ENCODE measurements at places on chromosomes 3 and 15. TPM values are rescaled to one million over a fixed set of nuclear protein-coding genes. Genes with fewer than 3 reads are reported as not detected.

DISP2 gene
- 0.20 TPM for total RNA-seq

CCPG1 gene
- 11.0 TPM for total RNA-seq

LRTM1 gene
- total RNA-seq: not detected

SLC12A1 gene
- not detected for total RNA-seq

ROBO1 gene
- 8.6 TPM for total RNA-seq

DNA sequence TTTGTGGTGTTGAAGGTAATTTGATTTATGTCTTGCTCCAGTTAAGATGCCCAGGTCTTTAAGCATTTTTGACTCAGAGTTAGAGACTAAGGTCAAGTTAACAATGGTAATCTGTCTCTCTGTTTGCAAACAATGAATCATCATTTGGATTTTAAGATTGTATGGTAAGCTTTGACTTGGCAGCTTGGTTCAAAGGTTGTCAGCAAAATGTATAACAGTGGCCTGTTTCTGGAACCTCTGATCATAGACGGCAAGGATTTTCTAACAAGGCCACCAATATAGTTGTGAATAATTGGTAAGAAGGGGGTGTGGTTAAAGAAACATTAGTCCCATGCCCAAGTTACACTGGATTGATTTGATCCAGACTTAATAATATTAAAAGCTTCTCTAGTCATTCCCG is 775.2 kb upstream of the GOLIM4 start:
- no peaks in the 10 kb centered on the region for H3K36me3 ChIP-seq
- DNase-seq: no peak
- H3K27ac ChIP-seq: no peak overlapping the region

- no peaks in the 10 kb centered on the region for H3K4me1 ChIP-seq
- no peaks in the 10 kb centered on the region for H3K27me3 ChIP-seq
Observed at GRCh38 chr3:160851629-160852210, 95.7 kb downstream of the PPM1L start.

DNA sequence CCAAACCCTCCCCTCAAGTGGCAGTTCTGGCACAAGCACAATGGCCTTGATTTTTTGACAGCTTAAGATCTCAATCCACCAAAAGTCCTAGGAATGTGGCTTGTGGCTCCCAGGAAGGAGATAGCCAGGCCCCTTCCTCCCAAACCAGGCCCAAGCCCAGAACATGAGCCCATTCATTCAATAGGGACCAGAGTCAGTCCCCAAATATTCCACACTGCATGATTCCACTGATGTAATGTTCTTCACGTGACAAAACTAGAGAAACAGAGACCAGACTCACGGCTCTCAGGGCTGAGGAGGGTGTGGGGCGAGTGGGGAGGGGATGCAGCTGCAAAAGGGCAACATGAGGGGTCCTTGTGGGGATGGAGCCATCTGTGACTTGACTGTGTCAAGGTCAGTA is 25.5 kb downstream of the ABTB1 start:
- no peaks in the 10 kb centered on the region for H3K27me3 ChIP-seq
- H3K36me3 ChIP-seq: no peaks in the 10 kb centered on the region
- peaks cover 3% of the 10 kb centered on the region for H3K4me1 ChIP-seq
- no peak overlapping the region for H3K27ac ChIP-seq

DNA sequence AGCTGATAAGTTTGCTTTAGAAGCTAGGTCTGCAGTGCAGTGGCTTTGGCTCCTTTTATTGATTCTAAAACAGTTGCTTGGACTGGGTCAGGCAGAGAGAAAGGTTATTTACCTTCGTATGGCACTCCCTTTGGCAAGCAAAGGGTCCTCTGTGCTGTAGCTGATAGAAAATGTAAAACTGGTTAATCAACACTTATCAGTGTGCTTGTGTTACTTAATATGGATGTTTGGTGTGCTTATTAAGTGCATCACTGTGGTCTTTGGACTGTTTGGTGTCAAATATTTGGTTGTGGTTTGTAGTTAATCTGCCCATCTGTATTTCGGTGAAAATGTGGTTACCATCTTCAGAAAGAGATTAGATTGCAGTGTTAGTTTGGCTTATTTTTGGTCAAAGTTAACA is 16.0 kb downstream of the UBE2E2 start:
- no peak for DNase-seq
- no peak overlapping the region for H3K4me3 ChIP-seq

DNA sequence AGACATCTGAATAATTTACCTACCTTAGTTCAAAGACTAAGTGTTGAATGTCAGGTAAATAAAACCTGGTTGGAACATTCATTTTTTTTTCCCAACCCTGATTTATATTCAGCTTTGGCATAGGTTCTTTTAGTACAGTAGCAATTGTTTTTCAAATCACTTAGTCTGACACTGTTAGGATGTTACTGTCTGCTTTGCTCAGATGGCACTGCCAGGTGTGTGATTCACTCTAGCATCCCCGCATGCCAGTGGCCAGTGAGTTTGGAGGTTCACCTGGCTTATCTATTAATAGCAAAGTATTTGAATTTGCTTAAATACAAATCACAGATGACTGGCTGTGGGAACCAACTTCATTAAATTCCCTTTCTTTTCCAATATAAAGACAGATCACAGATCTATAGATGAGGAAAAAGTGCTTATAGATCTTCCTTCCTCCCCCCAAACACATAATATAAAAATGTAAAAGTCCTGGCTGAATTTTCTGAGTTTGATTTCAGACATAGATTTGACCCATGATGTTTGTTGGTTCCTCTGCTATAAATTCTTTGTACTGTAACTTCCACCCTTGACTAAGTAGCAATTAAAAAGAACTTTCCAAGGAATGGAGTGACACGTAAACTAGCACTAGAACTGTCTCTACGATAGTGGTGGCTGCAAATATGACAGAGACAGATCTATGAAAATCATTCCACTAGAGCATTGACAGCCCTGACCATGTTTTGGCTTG is 3.9 kb downstream of the THBS1 start:
- H3K27ac ChIP-seq: no peak overlapping the region
- no peak for DNase-seq
- H3K4me1 ChIP-seq: peaks cover 7% of the 10 kb centered on the region
- H3K4me3 ChIP-seq: no peak overlapping the region
- no peaks in the 10 kb centered on the region for H3K36me3 ChIP-seq

DNA sequence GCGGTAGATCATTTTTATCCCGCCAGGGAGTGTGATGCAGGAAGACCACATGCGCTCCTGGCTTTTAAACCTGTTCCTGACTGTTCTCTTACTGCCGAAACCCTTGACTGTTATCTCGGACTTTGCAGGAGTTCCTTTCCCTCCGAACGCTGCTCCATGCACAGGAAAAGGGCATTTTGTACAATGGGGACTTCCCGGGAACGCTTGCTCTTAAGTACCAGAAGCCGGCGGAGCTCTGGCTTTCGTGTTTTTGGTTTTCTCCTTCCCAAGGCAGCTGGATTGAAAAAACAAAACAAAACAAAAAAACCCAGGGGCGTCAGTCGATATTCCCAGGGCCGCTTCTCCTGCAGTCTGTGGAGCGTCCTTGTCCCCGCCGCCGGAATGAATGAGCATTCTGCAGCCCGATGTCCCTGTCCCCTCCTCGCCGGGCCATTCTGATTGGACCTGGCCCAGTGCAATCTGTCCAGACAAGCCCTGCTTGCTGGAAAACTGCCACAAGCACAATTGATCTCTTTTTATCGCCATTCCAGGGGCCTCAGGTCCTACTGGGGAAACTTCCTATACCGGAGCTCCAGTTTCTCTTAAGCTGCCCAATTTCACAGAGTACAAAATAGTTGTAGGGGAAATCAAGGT is 44.8 kb downstream of the SLC6A1 start:
- no peak overlapping the region for H3K4me3 ChIP-seq
- H3K36me3 ChIP-seq: no peaks in the 10 kb centered on the region
- DNase-seq: no peak
- peaks cover 44% of the 10 kb centered on the region for H3K27me3 ChIP-seq
- no peaks in the 10 kb centered on the region for H3K4me1 ChIP-seq
- H3K27ac ChIP-seq: no peak overlapping the region

- no peak for DNase-seq
- no peak overlapping the region for H3K4me3 ChIP-seq
- no peaks in the 10 kb centered on the region for H3K27me3 ChIP-seq
- no peak overlapping the region for H3K27ac ChIP-seq
- H3K36me3 ChIP-seq: no peaks in the 10 kb centered on the region
Observed at GRCh38 chr3:65288776-65289175, 601.0 kb upstream of the ADAMTS9 start.

All from activated CD8-positive, alpha-beta T cell treated with anti-CD3 and anti-CD28 coated beads for 36 hours (primary cell).